ENCODE measurements at places on chromosomes 3 and 15. TPM values are rescaled to one million over a fixed set of nuclear protein-coding genes. Genes with fewer than 3 reads are reported as not detected.

CNTN6 gene
- not detected for total RNA-seq

GOLGA6B gene
- total RNA-seq: not detected

ZMYND10 gene
- 5.2 TPM for total RNA-seq

SEMA3B gene
- total RNA-seq: 5.6 TPM

RAB5A gene
- 85.1 TPM for total RNA-seq

PRR23A gene
- total RNA-seq: not detected

DAPK2 gene
- total RNA-seq: 0.49 TPM

DZIP1L gene
- 7.4 TPM for total RNA-seq

DUOXA2 gene
- total RNA-seq: not detected

ATP8B4 gene
- total RNA-seq: 0.36 TPM

LRTM1 gene
- total RNA-seq: 1.6 TPM

MGLL gene
- 42.0 TPM for total RNA-seq

SYNPR gene
- total RNA-seq: not detected

GRCh38 chr3:151871639-151872468 lies 1.6 kb upstream of the SUCNR1 start:
- peak; percentile 53 for DNase-seq

- peak; percentile 40 for DNase-seq
Observed at GRCh38 chr15:44075535-44075934, 119.5 kb downstream of the FRMD5 start.

DNA sequence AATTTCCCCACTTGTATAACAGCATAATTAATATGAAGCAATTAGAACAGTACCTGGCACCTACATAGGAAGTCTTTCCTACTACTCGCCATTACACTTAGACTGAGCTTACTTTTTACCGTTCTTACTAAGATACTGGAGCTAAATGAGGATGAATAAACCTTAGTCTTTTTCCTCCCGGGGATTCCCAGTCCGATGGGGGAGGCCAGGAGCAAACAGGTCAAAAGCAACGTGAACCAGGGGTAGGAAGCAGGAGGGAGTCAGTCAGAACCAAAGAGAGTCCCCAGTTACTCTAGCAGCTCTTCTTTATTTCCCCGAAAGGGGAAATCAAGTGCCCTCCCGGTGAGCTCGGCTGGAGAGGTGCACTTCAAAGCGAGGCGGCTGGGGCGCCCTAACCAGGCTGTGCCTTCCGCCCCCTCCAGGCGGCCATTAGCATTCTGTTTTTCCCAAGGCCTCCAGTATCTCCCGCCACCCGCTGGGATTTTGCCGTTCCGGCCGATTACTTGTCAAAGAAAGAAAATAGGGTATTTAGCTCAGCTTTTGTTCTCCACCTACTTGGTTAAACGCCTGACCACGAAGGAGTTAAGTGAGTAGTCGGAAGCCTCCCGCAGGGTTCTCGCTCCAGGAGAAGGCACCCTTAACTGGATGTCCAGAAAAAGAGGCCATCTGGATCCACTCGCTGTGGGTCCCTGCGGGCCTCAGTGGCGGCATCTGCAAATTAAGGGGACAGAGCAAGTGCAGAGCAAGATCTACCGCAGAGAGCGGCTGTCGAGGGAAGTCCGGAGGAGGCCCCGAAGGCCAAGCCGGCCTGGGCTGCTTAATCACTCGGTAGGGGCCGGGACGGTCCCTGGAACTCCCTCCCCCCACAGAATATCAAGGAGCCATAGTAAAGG lies 6.3 kb upstream of the EOMES start:
- DNase-seq: no peak

DNA sequence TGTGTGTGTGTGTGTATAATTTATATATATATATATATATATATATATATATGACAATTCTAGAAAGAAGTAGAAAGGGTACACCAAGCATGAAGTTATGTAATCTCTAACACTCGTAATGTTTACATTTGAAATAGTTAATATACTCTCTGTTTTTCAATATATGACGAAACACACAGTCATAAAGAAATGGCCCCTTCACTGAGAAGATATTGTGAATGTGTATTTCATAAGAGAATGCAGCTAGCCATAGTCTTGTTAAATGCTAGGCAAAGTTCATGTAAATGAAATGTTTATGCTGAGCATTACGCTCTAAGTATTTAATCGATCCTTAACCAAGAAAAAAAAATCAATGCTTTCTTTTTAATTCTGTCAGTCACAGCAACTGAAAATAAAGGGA lies 154.7 kb upstream of the TSPAN3 start:
- DNase-seq: no peak

- peak; percentile 89 for DNase-seq
Observed at GRCh38 chr15:44207643-44208042, 12.6 kb upstream of the FRMD5 start.

DNA sequence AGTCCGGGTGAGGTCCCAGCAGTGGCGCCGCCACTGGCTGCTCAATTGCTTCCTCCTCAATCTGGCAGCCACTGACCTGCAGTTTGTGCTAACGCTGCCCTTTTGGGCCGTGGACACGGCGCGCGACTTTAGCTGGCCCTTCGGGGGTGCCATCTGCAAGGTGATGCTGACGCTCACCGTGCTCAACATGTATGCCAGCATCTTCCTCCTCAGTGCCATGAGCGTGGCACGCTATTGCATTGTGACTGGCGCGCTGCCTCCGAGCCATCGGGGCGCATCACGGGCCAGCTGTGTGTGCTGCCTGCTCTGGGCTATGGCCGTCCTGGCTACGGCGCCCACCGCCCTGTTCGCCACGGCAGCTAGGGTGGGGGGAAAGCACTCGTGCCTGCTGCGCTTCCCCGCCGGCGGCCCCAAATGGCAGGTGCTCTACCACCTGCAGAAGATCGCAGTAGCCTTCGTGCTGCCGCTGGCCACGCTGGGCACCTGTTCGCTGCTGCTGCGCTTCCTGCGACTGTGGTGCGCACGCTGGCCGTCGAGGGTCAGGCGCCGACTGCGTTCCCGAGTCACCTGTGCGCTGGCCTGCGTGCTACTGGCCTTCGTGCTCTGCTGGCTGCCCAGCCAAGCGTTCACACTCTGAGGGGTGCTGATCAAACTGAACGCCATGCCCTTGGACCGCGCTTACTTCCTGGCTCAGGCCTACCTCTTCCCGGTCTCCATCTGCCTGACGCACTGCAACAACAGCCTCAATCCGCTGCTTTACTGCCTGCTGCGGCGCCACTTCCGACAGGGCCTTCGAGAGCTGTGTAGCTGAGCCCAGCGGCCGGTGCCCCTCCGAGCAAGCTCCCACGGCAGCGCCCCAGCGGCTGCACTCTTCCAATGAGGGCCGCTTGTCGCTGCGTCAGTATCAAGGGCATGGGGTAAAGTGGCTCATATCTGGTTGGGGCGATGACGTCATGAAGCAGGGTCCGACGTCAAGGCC lies 20.3 kb upstream of the ADAMTS7 start:
- no peak for DNase-seq

GRCh38 chr3:7875925-7876324 lies 625.7 kb upstream of the LMCD1 start:
- no peak for DNase-seq

DNA sequence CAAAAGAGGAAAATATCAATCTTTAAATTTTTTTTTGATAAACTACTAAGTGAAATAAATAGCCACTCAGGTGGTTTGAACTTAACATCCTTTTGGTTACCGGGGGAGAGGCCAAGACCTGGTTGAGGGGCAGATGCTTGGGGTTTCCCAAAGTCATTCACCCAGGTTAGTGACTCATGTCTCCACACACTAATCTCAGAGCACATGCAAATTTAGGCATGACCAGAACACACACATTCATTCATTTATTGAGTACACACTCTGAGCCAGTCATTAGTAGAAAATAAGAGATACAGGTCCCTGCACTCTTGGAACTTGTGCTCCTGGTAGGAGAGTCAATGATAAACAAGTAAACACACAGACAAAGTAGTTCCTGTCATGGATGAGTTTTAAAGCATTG lies 7.3 kb downstream of the ILDR1 start:
- DNase-seq: no peak

Measured in RPMI7951 (cell line).